ENCODE measurements at places on chromosomes 13 and 19.

DNA sequence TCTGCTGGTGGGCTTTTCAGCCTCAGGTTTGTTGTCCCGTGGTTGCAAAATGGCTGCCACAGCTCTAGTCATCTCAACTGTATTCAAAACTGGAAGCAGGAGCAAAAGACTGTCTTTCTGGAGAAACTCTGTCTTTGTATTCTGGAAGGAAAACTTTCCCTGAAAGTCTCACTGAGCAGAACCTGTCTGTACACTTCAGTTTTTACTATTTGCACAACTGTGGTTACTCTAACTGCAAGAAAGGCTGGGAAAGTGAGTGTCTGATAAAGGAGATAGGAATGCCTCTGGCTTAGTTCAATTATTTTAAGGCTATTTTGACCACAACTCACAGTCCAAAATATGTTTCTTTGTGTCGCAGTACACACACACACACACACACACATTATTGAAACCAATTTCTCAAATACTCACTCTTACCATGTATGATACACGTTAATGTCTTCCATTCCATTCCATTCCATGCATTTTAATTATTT lies 49.7 kb upstream of the EHD2 start:
- DNase-seq: no peak

GRCh38 chr13:50208826-50209335 lies 193.6 kb downstream of the KCNRG start:
- peak; percentile 83 for DNase-seq

DNA sequence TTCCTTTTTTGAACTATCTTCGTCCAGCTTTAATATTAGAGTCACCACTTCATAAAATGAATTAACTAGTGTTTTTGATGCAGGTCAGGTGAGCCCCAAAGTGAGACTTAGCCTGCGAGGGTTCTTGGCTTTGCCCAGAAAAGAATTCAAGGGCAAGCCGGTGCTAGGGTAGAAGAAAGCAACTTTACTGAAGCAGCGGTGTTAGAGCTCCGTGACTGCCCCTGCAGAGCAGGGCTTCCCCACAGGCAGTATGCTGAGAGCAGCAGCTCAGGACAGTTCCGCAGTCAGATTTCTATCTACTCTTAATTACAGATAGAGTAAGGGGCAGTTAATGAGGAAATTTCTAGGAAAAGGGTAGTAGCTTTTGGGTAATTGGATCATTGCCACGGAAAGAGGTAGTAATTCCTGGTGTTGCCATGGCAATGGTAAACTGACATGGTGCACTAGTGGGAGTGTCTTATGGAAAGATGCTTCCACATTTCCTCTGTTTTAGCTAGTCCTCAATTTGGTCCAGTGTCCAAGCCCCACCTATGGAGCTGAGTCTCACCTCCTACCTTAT lies 432.2 kb upstream of the ZNF507 start:
- DNase-seq: peak; percentile 20

DNA sequence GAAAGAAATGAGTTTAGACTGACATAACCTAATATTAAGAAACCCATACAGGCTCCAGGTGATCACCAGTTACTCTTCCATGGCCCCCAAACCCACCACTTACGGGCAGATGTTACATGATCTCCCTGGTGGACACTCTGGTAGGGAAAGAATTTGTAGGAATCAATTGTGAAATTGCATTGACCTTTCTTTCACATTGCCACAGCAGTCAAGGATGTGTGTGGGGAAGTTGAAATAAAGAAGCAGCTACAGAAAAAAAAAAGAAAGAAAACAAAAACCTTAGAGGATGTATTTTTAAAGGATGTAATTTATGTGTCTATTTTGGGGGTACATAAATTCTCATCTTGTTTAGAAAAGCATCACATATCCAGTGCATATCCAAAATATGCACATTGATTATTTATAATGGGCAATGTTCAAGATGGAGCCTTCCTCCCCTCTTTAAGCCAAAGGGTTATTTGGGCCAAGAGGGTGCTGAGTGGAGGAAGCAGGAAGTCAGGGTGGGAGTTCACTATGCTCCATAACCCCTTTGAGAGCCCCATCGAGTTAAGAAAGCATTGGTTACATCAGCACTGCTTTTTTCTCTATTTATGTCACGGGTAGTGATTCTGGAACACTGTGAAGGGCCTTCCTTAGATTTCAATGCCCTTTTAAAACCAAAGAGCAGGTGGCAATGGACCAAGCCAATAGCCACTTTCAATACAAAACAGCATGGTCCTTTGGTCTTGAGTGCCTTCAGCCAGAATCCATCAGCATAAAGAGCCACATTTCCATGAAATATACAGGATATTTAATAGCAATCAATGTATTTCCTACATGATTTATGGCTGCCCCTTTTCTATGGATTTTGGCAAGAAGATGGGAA lies 169.6 kb downstream of the LACC1 start:
- no peak for DNase-seq

DNA sequence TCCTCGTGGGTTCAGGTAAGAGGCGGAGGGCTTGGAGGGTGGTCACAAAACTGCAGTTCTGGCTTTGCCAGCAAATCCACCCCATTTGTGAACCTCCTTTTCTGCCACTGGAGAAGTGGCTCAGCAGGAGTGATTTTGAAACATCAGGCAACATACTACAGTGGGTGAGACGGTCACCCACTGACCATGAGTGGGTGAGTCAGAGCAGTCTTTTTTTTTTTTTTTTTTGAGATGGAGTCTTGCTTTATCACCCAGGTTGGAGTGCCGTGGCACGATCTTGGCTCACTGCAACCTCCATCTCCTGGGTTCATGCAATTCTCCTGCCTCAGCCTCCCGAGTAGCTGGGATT lies 3.0 kb downstream of the TOMM40 start:
- no peak for DNase-seq

GRCh38 chr19:306151-306900 lies 15.1 kb upstream of the PLPP2 start:
- DNase-seq: no peak

DNA sequence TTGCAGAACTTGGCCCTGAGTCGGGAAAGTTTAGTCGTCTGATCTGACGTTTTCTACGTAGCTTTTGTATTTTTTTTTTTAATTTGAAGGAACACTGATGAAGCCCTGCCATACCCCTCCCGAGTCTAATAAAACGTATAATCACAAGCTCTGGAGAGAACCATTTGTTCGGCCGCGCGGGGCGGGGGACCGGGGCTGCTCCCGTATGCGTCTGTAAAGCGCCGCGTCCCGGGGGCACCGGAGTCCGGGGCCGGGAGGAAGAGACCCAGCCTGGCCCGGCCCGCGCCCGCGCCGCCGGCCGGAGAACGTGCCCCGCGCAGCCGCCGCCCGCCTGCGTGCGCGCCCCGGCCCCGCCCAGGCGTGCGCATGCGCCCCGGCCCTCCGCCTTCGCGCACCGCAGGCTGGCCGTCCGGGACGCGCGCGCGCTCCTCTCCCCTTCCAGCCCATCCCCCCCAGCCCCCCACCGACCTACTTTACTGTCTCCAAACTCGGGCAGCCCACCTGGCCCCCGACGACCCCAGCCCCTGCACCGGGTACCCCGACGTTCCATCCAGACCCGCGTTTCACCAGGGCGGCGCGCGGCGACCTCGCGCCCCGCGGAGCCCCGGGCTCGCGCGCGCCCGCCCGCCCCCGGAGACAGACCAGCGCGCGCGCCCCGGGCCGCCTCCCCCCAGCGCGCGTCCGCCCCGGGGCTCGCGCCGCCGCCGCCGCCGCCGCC lies 785 bp upstream of the USF2 start:
- peak; percentile 90 for DNase-seq

- DNase-seq: no peak
Measured at GRCh38 chr13:110164706-110165105, 142.3 kb downstream of the COL4A1 start.

GRCh38 chr19:35791814-35792279 lies 16.5 kb downstream of the ARHGAP33 start:
- no peak for DNase-seq
